ENCODE measurements at places on chromosomes 4 and X. TPM values are rescaled to one million over a fixed set of nuclear protein-coding genes. Genes with fewer than 3 reads are reported as not detected.

The SPANXC gene
- not detected for total RNA-seq

The NR3C2 gene
- total RNA-seq = 4.8 TPM

The SPP1 gene
- total RNA-seq = 0.29 TPM

The DGAT2L6 gene
- total RNA-seq = not detected

The RHOXF2 gene
- not detected for total RNA-seq

All from smooth muscle cell of trachea (primary cell).